ENCODE measurements at places on chromosomes 4 and X.

- DNase-seq: no peak
These were observed 250.1 kb upstream of the NOCT start for GRCh38 chr4:138765442-138765841.

DNA sequence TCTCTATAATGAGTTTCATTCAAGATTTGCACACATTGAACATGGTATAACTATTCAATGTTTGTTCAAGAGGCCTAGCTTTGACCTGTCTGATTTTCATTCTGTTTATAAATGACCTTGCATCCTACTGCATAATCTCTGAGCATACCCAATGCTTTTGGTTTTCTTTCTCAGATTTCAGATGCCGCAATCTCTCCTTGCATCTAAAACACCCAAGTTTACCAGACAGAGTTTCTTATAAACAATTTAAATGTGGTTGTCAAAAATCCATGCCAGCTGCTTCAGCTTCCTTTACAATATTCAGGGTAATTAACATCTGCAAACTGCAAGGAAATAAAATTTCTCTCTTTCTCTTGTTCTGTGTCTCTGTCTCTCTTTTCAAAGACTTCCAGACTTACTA, 123.0 kb upstream of the PCDH18 start:
- no peak for DNase-seq

DNA sequence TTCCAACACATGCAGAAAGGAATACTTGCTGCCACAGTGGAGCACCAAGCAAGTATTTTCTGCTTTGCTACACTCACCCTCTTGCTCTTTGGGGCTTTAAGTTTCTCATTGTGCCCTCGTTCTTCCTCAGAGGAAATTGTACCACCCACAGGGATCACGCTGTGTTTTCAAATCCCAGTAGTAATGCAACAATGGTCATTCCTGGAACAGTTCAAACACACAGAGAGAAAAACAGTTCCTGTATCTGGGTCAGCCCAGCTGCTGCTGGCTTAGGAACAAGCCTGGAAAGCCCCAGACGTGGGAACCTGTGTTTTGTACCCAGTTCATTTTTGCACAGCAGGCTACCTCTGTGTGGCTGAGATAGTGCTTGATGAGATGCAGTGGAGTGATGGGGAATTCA, 907.8 kb downstream of the STPG2 start:
- DNase-seq: no peak

DNA sequence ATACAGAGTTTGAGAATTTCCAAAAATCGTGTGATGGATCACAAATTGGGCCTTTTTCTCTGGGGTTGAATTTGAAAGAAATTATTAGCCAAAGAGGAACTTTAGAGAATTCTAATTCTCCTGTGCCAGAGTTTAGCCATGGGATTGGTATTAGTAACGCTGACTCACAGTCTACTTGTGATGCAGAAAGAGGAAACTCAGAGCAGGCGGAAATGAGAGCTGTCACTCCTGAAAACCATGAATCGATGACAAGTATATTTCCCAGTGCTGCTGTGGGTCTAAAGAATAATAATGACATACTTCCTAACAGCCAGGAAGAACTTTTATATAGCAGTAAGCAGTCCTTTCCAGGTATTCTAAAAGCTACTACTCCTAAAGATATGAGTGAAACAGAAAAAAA, 64.9 kb downstream of the N4BP2 start:
- DNase-seq: no peak

GRCh38 chr4:18535948-18536347, 514.4 kb upstream of the LCORL start:
- no peak for DNase-seq

GRCh38 chr4:111991797-111992196, 153.5 kb upstream of the FAM241A start:
- DNase-seq: no peak
